ENCODE measurements at places on chromosomes 6 and 20.

- no peak for DNase-seq
Measured at GRCh38 chr20:41671143-41671542, 53.0 kb upstream of the CHD6 start.

GRCh38 chr6:94289131-94289530 is 869.8 kb upstream of the EPHA7 start:
- DNase-seq, result no peak

GRCh38 chr6:126217497-126217896 is 122.4 kb upstream of the CENPW start:
- no peak for DNase-seq

DNA sequence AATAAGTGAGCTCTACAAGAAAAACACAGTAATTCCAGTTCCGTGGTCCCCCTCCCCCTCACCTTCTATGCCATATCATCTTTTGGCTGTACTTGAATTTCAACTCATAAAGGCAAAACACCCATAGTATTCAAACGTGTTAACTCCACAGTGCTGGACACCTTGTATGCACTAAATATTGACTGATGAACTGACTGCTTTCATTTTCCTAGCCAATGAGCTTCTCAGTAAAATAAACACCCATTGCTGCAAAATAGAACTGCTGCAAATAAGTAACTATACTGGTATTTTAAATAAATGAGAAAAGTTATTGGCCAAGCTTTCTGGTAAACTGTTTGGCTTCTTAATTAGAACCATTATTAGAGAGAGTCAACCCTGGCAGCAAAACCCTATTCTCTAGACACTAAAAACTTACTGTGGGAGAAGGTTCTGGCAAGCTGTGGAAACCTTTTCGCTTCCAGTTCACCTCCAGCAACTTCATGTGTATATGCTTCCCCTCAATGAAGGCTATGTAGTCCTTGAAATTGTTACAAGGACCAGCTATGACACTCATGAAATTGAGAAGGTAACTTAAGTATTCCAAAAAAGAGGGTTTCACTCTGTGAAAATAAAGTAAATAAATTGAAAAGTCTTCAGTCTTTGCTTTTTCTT is 86.0 kb downstream of the MBOAT1 start:
- no peak for DNase-seq

- DNase-seq, result no peak
Measured at GRCh38 chr6:43934183-43934802, 164.3 kb downstream of the VEGFA start.
